ENCODE measurements at places on chromosomes 7 and 10. TPM values are rescaled to one million over a fixed set of nuclear protein-coding genes. Genes with fewer than 3 reads are reported as not detected.

- no peaks in the 10 kb centered on the region for H3K36me3 ChIP-seq
- no peak overlapping the region for H3K4me3 ChIP-seq
- DNase-seq = no peak
- no peak overlapping the region for H3K27ac ChIP-seq
- H3K27me3 ChIP-seq = no peaks in the 10 kb centered on the region
Measured at GRCh38 chr7:18799899-18800298, 304.4 kb downstream of the HDAC9 start.

- H3K36me3 ChIP-seq = no peaks in the 10 kb centered on the region
- H3K27me3 ChIP-seq = no peaks in the 10 kb centered on the region
- H3K4me1 ChIP-seq = no peaks in the 10 kb centered on the region
- H3K4me3 ChIP-seq = no peak overlapping the region
Measured at GRCh38 chr10:92991513-92991912, 69.1 kb upstream of the CYP26C1 start.

- H3K4me3 ChIP-seq = no peak overlapping the region
- no peaks in the 10 kb centered on the region for H3K27me3 ChIP-seq
- peaks cover 15% of the 10 kb centered on the region for H3K4me1 ChIP-seq
- H3K36me3 ChIP-seq = no peaks in the 10 kb centered on the region
- no peak for DNase-seq
Measured at GRCh38 chr7:38360776-38361175, 87.3 kb upstream of the TARP start.

WIPF3 gene
- not detected for polyA plus RNA-seq

GRCh38 chr7:26331789-26332188 is 40.1 kb downstream of the SNX10 start:
- no peak overlapping the region for H3K27ac ChIP-seq
- no peak overlapping the region for H3K4me3 ChIP-seq
- no peaks in the 10 kb centered on the region for H3K36me3 ChIP-seq

GRCh38 chr10:128567551-128567950 is 441.3 kb upstream of the MKI67 start:
- H3K36me3 ChIP-seq = no peaks in the 10 kb centered on the region
- no peak for DNase-seq
- H3K4me3 ChIP-seq = no peak overlapping the region
- H3K4me1 ChIP-seq = no peaks in the 10 kb centered on the region
- no peaks in the 10 kb centered on the region for H3K27me3 ChIP-seq

DNA sequence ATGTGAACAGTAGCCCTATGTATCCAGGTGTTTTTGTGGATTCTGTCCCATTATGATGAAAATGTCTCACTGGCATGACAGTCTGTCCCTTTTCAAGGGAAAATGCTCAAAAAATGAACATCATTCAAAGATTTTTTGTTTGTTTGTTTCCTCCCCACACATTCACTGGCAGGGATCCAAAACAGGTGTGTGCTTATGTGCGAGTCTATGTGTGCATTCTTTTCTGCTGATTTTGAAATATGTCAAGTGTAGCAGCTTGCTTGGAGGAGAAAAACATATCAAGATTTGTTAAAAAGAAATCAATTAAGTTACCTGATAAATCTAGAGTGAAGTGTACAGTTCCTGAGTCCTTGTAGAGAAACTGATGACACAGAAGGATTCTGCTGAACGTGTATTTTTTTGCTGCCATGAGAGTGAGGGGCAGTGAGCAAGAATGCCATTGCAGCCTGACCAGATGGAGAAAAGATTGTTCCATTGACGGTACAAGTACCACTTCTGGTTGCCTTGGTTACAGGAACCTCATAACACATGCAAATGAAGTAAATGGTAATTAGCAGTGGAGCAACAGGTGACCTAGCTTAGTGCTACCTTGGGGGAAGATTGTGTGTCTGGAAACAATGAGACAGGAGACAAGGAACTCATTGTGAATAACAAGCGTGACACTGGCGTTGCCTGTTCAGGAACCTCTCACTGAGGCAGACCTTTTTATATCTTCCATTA is 277.4 kb upstream of the PHYHIPL start:
- H3K27ac ChIP-seq = no peak overlapping the region
- no peak for DNase-seq
- H3K27me3 ChIP-seq = no peaks in the 10 kb centered on the region
- H3K36me3 ChIP-seq = no peaks in the 10 kb centered on the region
- H3K4me3 ChIP-seq = no peak overlapping the region
- H3K4me1 ChIP-seq = no peaks in the 10 kb centered on the region

SPDYE9 gene
- 0.08 TPM for polyA plus RNA-seq

DNA sequence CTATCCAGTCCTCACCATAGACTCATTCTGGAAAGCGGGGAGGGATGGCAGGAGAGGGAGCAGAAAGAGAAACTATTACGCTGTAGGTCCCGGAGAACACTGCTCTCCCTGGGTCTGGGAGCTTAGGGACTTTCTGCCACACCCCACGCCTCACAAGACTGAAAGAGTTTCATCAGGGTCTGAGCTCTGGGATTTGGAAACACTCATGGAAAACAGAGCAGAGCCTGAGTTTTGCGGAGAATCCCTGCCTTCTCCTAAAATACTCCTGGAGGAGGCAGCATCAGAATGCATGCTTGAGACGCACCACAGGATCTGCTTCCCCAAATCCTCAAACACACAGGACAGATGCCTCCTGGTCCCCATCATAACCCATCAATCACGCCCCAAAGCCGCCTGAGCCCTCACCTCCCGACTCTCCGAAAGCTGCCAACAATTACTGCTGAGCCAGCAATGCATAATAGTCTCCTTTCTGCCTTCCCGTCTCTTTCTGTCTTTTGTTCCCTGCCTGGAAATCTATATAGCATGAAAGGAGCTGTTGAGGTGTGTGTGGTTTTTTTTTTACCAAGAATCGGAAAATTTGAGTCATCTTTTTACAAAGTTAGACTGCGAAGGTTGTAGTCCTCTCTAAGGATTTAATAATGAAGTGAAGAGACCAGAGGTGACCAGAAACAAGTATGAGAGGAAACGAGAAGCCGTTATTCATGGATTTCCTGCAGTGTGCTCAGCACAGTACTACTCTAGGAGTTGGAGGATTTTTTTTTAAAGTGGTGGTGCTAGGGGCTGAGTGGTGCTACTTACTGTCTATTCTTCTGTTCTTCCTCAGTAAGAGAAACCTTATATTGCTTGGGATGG is 37.7 kb downstream of the ASB13 start:
- no peak overlapping the region for H3K27ac ChIP-seq
- peak; percentile 34 for DNase-seq
- H3K36me3 ChIP-seq = no peaks in the 10 kb centered on the region
- H3K27me3 ChIP-seq = peaks cover 4% of the 10 kb centered on the region

DNA sequence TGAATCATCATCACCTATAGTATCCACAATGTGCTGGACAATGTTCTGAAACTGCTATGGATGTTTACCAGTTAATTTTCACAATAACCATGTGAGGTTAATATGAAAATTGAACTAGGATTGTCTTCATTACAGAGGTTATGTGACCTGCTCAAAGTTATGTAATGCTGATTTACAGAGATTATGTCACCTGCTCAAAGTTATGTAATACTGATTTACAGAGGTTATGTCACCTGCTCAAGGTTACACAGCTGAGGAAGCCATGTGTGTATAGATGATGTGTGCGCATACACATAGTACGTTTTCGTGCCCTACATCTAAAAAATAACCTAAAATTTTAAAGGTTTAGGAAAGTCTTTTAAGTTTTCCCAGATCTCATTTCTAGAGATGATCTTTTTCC is 298.0 kb downstream of the CDK14 start:
- no peaks in the 10 kb centered on the region for H3K36me3 ChIP-seq
- no peak overlapping the region for H3K4me3 ChIP-seq
- DNase-seq = no peak
- no peak overlapping the region for H3K27ac ChIP-seq

DNA sequence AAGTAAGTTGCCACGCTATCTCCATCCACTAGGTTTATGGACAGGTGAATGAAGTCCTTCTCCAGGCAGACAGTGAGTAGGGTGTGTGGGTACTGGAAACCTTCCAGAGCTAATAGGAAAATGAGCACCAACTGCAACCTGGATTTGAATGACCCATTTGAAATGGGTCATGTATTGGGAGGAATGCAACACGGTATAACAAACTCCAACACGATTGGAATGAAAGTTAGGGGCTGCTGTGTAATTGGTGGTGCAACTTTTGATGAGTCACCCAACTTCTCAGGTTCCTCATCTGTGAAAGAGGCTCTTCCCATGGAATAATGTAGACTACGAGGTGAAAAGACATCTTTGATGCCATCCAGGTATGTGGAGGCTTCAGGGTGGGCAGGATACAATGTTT is 241.4 kb upstream of the PODXL start:
- H3K4me1 ChIP-seq = no peaks in the 10 kb centered on the region
- no peak overlapping the region for H3K27ac ChIP-seq

GRCh38 chr7:105971845-105972244 is 8.8 kb downstream of the CDHR3 start:
- H3K36me3 ChIP-seq = no peaks in the 10 kb centered on the region
- no peak overlapping the region for H3K4me3 ChIP-seq
- no peak overlapping the region for H3K27ac ChIP-seq
- no peak for DNase-seq
- H3K4me1 ChIP-seq = no peaks in the 10 kb centered on the region
- H3K27me3 ChIP-seq = no peaks in the 10 kb centered on the region

- H3K36me3 ChIP-seq = no peaks in the 10 kb centered on the region
- H3K27me3 ChIP-seq = no peaks in the 10 kb centered on the region
- no peak for DNase-seq
- peaks cover 18% of the 10 kb centered on the region for H3K4me1 ChIP-seq
Measured at GRCh38 chr7:36969376-36969775, 245.1 kb upstream of the AOAH start.

DNA sequence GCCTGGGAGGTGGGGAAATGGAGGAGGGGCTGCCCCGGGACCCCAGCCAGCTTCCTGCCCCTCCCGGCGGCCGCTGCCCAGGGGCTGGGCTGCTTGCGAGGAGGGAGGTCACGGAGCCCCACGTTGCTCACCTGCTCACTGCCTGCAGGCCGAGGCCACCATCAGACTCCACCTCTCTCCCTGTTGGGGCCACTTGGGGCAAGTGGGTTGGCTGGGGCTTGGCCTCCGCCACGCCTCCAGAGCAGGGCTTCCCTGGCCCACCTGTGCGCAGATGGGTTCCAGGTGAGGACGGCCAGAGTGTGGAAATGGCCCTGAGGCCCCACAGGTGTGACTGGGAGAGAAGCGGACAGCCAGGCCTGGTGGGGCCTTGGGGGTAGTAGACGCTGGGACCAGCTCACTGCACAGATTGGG is 82.8 kb upstream of the DIP2C start:
- no peaks in the 10 kb centered on the region for H3K4me1 ChIP-seq
- H3K36me3 ChIP-seq = no peaks in the 10 kb centered on the region
- no peak overlapping the region for H3K27ac ChIP-seq
- no peak for DNase-seq

- H3K4me1 ChIP-seq = no peaks in the 10 kb centered on the region
- H3K27me3 ChIP-seq = no peaks in the 10 kb centered on the region
- no peak for DNase-seq
- H3K4me3 ChIP-seq = no peak overlapping the region
- no peaks in the 10 kb centered on the region for H3K36me3 ChIP-seq
- H3K27ac ChIP-seq = no peak overlapping the region
Measured at GRCh38 chr7:94417901-94418300, 23.2 kb downstream of the COL1A2 start.

GRCh38 chr10:7872041-7872442 is 53.7 kb downstream of the TAF3 start:
- H3K4me1 ChIP-seq = no peaks in the 10 kb centered on the region
- H3K36me3 ChIP-seq = no peaks in the 10 kb centered on the region
- H3K4me3 ChIP-seq = no peak overlapping the region

DNA sequence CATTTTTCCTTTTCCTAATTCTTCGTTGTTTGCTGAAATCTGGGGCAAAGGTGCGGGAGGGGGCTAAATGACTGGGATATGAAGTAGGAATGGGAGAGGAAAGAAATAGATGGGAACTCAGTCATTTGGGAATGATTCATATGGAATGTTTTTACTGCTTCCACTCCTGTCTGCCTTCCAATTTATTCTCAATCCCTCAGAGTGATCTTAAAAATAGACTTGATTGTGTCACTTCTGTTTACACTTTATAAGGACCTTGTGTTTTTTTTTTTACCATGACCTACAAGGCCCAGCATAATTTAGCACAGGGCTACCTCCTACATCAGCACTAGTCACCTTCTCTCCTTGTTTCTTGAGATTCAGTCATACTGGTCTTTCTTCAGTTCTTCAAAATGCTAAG is 97.9 kb downstream of the PTEN start:
- peaks cover 27% of the 10 kb centered on the region for H3K36me3 ChIP-seq
- DNase-seq = no peak
- no peaks in the 10 kb centered on the region for H3K27me3 ChIP-seq
- H3K27ac ChIP-seq = no peak overlapping the region

GRCh38 chr10:103021900-103022293 is 103.8 kb downstream of the CNNM2 start:
- no peaks in the 10 kb centered on the region for H3K36me3 ChIP-seq
- no peaks in the 10 kb centered on the region for H3K4me1 ChIP-seq
- H3K4me3 ChIP-seq = no peak overlapping the region
- H3K27me3 ChIP-seq = no peaks in the 10 kb centered on the region
- no peak for DNase-seq

DNA sequence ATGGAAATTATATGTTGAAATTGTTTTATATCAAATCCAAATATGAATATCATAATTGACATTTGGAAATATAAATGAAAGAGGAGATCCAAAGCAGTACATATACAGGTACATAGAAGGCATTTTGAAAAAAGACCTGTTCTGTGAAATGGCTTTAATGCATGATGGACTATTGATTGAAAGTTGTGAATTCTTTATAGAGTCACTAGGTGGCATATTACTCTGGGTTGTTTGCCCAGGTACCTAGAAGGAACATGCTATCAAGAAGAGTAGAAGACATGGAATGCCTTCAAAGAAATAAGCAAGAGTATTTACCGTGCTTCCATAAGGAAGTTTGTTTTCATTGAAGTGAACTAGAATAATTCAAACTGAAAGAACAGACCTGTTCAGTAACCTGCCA is 160.0 kb upstream of the ANK3 start:
- no peak overlapping the region for H3K27ac ChIP-seq
- no peaks in the 10 kb centered on the region for H3K36me3 ChIP-seq
- no peak overlapping the region for H3K4me3 ChIP-seq
- H3K4me1 ChIP-seq = no peaks in the 10 kb centered on the region
- no peak for DNase-seq
- H3K27me3 ChIP-seq = no peaks in the 10 kb centered on the region

CLEC5A gene
- polyA plus RNA-seq = not detected

- DNase-seq = no peak
- no peaks in the 10 kb centered on the region for H3K4me1 ChIP-seq
- no peaks in the 10 kb centered on the region for H3K36me3 ChIP-seq
Measured at GRCh38 chr7:157710396-157710795, 373.6 kb downstream of the DNAJB6 start.

GRCh38 chr10:91164520-91165065 is 55.9 kb upstream of the PCGF5 start:
- H3K27me3 ChIP-seq = no peaks in the 10 kb centered on the region
- no peak for DNase-seq
- H3K36me3 ChIP-seq = no peaks in the 10 kb centered on the region
- H3K4me1 ChIP-seq = peaks cover 20% of the 10 kb centered on the region
- H3K27ac ChIP-seq = peak overlapping the region; percentile 96
- peak overlapping the region; percentile 74 for H3K4me3 ChIP-seq

POLD2 gene
- 94.8 TPM for polyA plus RNA-seq

All from naive thymus-derived CD4-positive, alpha-beta T cell (primary cell).